Ovary (tissue), 10 donors: ENCODE measurements at places on chromosomes 6 and 20. TPM values are rescaled to one million over a fixed set of nuclear protein-coding genes. Genes with fewer than 3 reads are reported as not detected.

MATN4 gene
- not detected for polyA plus RNA-seq

UTRN gene
- 63.0 TPM for polyA plus RNA-seq

CST1 gene
- 0.11 TPM for polyA plus RNA-seq

LPA gene
- polyA plus RNA-seq: 0.07 TPM

SPTLC3 gene
- 9.7 TPM for polyA plus RNA-seq

UBE2C gene
- 2.6 TPM for polyA plus RNA-seq

KIAA1755 gene
- polyA plus RNA-seq: 11.8 TPM

MRAP2 gene
- polyA plus RNA-seq: 1.2 TPM

DNA sequence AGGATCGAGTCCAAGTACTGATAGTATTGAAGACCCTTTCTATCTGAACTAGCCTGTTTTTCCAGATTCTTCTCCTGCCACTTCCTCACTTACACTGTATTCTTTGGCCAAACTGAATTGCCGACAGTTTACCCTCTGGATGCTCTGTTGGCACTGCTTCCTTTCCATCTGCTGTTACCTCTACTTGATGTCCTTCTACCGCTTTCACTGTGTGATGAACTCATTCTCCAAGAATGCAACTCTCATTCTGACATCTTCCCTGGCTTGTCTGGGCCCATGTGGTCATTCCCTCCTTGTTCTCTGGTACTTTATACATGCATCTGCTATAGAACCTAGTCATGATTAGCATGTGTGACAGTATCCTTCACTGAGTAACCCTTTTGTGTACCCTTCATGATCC is 16.3 kb downstream of the RPRD1B start:
- no peak for DNase-seq

DNA sequence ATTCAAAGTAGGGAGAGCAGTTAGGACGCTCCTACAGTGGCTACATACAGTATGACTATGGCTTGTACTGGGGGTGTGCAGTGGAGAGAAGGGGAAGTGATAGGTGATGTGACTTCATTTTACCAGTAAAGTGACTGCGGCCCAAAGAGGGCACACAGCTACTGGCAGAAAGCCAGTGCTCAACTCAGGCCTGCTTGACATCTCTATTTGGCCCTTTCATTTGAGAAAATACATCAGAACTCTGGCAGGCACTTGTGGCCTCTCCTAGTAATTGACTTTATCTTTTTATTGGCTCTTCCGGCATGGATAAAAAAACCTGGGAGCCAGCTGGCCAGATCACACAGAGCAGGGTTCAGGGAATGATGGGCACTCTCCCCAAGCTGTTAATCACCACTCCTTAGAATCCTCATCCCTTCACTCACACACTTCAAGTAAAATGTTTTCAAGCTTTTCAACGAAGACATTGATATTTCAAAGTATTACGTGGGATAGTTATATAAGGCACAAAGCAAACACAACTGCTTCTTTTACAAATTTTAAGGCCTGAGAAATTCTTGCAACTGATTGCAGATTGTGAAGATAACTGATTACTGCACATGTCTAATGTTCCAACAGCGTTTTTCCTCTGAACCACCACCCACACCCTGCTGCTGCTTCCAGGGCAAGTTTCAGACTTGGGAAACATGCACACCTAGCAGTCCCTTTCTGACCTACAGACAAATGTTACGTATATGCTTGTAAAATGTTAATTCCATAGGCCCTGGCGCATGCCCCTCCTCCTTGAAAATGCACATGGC is 73.5 kb downstream of the TNFRSF21 start:
- no peak for DNase-seq

GRCh38 chr6:67369679-67370078 is 1265.4 kb upstream of the ADGRB3 start:
- DNase-seq: no peak

DNA sequence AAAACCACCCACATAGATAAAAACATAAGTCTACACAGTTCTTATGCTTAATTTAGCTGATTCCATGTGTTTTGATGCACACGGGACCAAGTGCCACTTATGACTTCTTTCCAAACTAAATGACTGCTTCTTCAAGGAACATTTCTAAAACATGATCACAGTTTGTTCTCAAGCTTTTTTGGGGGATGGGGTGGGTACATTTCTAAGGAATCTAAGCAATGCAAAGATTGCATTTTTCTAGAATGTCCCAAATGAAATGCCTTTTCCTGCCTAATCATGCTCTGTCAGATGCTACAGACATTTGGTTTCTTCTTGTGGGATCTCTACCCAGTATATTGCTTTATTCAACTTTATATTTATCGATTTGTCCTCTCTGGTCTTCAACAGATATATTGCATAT is 496.8 kb upstream of the JAG1 start:
- no peak for DNase-seq

- DNase-seq: no peak
Measured at GRCh38 chr6:91213229-91213901, 626.5 kb upstream of the MAP3K7 start.

DNA sequence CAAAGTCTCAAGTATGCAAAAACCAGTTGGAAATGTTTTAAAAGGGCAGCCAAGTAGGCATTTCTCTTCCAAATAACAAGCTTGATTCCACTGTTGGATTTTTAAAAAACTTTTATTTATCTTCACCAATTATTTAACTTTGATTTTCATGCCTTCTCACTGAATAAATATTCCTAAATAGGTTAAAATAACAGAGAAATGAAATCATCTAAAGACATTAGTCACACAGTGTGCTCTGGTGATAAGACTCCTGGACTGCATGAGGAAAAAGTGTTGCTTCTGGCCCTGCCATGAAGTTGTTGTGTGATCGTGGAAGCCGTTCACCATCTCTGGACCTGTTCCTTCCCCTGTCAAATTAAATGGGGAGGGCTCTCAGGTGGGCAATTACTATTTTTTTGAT is 33.8 kb upstream of the IGF2R start:
- DNase-seq: no peak

- no peak for DNase-seq
Measured at GRCh38 chr6:108872575-108872974, 24.4 kb downstream of the ARMC2 start.

DNA sequence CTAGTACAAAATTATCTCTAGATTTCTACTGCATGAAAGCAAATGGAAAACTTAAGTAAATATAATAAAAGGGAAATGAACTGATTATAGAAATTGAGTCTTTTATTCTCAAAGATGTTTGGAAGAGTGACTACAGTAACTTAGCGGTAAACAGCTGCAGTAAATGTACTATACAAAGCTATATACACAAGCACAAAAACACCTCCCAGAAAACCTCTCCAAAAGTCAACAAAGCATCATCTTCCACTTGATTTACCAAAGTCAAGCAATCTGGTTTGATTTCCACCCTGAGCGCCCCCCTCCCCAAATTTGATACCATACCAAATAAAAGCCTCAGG is 142.1 kb upstream of the SHLD1 start:
- no peak for DNase-seq

GRCh38 chr20:46568570-46569129 is 18.2 kb upstream of the OCSTAMP start:
- DNase-seq: peak; percentile 87

DNA sequence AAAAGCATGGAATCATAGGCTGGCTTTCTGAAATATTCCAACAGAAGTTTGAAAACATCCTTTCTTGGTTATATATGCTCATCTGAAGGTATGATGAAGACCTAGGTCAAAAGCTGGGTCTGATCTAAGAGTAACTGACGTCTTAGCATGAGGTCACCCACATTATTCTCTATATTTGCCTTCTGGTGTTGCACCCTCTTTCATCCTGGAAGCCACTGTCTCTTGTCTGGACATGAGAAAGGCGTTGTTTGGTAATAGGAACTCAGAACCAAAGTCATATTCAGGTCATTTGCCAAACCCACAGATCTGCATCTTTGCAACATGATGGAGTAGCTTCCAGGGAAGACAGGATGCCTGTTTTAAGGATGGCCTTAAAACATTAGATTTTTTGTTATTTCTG is 17.6 kb downstream of the GABRR1 start:
- no peak for DNase-seq

- DNase-seq: no peak
Measured at GRCh38 chr20:21656308-21657067, 49.0 kb upstream of the PAX1 start.

DNA sequence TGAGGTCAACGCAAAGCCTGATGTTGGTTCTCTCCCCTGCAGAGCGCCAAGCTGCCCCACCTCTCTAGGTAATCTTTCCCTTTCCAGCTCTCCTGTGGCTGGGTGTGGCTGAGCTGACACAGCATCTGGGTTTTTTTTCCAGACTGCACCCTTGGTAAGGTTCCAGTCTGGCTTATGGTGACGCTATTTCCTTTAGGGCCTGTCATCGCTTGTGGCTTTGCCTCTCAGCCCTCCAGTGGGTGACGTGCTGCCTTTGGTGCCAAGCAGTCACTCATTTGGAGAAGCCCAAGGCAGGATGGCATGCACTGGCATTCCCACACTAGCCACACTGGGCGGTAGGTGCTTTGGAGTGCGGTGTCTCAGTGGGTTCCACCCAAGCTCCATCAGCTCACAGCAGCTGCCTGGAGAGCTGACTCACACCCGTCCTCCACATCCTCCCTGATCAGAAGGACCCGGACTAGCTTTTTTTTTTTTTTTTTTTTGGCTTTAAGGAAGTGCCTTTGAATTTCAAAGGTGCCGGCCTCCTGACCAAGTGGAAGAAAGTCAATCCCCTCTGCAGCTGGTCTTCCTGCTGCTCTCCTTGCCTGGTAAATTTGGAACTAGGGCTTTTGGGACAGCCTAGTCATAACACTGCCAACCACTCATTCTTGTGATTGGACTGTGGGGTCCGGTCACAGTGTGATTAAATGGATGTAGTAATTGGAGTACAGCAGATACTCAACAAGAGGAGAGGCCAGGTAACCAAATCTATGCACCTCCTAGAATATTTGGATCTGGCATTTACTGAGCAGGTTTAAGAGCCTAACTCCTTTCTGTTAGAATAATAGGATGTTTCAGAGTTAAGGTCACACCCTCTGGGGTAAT is 153.6 kb downstream of the CD83 start:
- DNase-seq: no peak

GRCh38 chr6:36495086-36495485 is 52.2 kb downstream of the STK38 start:
- DNase-seq: no peak

DNA sequence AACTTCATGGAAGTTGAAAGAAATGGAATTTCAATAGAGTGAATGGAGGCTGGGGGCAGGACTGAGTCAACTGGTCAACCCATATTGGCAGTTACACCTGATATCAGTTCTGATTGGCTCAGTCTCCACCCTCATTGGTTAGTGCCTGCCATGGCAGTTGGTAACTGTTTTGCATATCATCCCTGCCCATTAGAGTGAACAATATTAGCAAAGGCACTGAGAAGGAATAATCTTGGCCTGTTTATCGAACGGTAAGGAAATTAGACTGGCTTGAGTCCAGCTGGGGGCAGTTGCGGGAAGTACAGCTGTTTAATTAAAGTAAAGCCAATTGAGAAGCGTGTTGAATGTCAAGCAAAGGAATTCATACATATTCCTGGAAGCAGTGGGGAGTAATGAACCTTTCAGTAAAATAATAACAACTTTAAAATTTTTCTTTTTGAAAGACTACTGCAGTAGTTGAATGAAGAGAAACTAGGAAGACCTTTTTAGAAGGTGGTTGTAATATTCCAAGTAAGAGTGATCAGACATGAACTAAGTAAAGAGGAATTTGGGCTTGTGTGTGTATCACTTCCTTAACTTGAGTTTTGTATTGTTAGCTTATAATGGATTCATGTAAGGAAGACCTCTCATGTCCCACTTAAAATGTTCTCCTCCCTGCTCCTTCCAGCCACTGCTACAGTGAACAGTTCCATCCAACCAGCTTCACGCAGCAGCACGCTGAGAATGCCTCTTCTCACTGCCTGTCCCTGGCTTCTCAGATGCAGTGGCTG is 17.2 kb upstream of the FAM50B start:
- no peak for DNase-seq

DNA sequence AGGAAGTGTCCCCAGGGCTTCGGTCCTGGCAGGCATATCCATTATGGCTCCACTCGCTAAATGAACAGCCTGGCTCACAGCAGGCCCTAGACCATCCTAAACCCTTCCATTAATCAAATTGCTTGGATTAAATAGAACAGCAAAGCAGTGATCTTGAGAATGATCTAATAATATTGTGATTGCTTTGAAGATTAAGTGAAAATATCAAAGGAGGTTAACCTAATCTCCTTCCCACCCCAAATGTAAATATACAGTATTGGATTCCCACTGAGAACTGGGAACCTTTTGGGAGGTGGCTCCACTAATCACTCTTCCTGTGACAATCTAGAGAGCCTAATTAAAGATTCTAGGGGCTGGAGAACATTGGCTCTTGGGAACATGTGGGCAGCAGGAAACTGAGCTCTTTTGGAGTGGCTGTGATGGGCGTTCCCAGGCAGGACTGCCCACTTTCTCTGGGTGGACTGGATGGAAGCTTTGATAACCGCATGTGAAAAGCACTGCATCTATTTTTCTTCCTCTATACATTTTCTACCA is 68.3 kb upstream of the FRMD1 start:
- no peak for DNase-seq

DNA sequence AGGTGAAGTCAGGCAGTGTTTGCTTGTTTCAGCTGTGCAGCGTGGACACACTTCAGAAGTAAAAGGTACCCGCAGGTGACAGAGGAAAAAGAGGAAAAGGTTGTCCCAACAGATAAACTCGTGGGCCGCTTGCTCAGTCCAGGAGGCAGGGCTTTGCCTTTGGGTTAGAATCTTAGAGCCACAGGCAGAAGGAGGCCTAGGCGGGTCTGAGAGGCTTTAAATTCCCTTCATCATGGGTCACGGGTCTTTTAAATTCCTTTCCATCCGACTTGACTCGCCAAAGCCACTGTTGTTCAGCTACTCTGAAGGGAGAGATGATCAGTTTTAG is 48.2 kb downstream of the AGPAT4 start:
- no peak for DNase-seq

DNA sequence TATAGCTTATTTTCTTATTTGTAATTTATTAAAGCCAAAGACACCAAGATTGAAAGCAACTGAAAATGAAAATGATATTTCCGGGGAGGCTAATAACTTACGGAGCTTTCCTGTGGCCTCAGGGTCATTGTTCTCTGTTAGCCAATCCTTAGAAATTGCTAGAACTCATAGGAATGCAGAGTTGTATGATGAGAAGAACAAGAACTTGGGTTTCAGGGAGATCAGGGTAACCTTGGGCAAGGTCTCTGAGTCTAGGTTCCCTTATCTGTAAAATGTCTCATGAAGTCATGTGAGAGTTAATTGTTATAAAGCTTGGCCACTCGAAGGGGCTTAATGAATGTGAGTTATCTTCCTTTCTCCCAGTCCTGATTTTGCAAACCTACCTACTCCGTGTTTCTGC is 20.1 kb upstream of the SERINC3 start:
- DNase-seq: no peak
